ENCODE measurements at places on chromosomes 16 and 17.
A peak's percentile ranks its signal among the peaks of the same experiment; 100 is the strongest.

DNA sequence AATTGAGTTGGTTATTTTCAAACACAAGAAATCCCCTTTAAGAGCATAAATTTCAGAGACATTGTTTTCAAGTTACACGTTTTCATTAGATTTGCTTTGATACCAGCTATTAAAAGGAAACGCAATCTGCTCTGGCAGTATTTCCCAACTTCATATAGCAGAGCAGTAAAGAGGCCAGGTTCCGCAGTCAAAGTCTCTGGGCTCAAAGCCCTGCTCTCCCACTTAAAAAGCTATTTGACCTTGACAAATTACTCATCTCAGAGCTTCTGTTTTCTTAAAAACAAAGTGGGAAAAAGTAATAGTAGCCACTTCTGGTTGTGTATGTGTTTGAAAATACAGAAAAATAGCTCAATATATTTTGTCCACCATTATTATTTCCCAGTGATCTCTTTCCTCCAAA is 89.7 kb upstream of the CDYL2 start:
- DNase-seq = no peak

DNA sequence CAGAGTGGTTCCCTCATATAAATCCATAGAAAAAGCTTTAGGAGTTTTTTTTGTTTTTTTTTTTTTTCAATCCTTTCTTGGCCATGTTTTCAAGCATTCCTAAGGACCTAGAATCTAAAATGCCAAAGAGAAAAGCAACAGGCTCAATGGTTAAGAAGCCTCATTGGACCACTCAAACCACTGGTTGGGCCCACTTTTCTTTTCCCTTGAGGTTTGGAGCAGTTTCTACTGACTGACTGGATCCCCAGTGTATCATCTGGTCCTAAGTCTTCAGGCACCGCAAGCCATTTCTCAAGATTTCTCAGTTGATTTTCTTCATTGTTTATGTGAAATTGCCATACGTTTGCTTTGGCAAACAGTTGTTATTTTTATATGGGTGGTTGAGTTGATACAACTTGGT is 14.4 kb downstream of the METTL9 start:
- DNase-seq = no peak

- no peak for DNase-seq
Measured at GRCh38 chr16:47721006-47721637, 260.0 kb downstream of the PHKB start.

- DNase-seq = no peak
Measured at GRCh38 chr16:68972720-68973119, 129.4 kb downstream of the TANGO6 start.

GRCh38 chr16:85570735-85571562 is 42.2 kb upstream of the GSE1 start:
- no peak for DNase-seq

DNA sequence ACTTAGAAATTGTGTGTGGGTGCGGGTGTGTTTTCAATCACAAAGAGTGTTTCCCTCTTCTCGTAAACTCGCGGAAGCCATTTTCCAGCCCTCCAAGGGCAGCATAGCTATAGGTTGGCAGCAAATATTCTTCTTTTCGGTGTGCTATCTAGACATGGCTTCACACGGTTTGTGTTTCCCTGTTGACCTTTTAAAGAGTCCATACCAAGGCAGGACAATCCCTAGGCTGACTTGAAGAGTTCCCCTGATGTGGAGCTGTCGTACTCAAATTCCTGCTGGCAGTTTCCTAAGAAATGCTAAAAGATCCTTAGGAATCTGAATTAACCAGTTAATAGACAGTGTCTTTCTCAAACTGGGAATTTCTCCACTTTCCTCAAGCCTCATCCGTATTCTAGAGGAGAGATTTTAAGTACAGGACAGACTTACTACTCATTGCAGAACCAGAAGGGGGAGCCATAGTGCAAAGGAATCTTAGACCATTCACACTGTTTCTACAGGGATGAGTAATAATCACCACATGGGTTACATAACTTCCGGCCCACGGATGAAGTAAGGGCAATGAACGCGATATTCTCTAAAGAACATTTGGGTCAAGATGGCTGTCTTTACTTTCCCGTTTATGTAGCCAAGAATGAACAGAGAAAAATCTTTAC is 288.6 kb upstream of the ELAC2 start:
- peak; percentile 1 for DNase-seq

DNA sequence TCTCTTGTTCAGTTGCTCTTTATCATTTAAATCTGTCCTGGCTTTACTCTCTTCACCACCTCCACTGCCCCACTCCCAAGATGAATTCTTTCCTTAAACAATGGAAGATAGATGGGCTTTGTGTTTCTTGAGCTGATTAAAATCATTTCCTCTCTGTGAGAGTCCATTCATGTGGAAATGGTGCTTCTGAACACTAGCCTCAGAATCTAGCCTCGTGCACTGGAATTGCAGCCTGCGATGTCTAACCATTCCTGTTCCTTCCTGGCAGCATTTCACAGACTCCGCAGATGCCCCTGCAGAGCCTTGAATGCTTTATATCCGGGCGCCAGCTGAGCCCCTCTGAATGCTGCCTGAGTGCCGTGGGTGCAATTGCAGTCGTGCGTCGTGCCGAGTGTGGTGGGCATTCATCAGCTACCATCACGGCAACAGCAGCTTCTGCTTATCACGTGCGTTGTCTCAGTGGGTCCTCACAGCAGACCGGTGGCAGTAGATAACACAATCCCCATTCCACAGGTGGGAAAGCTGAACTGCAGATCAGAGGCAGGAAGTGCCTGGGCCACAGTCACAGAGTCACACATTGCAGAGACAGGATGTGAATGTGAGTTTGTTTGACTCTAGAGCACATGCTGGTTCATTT is 172.8 kb upstream of the WSCD1 start:
- no peak for DNase-seq

GRCh38 chr16:72355561-72355960 is 183.6 kb upstream of the PMFBP1 start:
- DNase-seq = no peak

- DNase-seq = no peak
Measured at GRCh38 chr17:30905742-30906100, 317 bp downstream of the TEFM start.

GRCh38 chr17:3002538-3003295 is 60.7 kb downstream of the OR1D5 start:
- DNase-seq = no peak

GRCh38 chr17:40130352-40131042 is 8.7 kb downstream of the MSL1 start:
- DNase-seq = no peak

DNA sequence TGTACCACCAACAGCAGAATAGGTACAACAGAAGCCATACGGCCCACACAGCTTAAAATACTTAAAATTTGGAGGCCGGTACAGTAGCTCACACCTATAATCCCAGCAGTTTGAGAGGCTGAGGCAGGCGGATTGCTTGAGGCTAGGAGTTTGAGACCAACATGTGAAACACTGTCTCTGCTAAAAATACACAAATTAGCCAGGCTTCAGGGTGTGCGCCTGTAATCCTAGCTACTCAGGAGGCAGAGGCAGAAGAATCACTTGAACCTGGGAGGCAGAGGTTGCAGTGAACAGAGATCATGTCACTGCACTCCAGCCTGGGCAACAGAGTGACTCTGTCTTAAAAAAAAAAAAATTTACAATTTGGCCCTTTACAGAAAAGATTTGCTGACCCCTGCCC is 17.0 kb downstream of the GFOD2 start:
- DNase-seq = no peak

Data from stimulated activated CD4-positive, alpha-beta T cell treated with anti-CD3 and anti-CD28 coated beads, Interleukin-15, amount 100 ng/mL, for 48 hours (primary cell).